ENCODE measurements at places on chromosomes 11 and 22.
A peak's percentile ranks its signal among the peaks of the same experiment; 100 is the strongest.

DNA sequence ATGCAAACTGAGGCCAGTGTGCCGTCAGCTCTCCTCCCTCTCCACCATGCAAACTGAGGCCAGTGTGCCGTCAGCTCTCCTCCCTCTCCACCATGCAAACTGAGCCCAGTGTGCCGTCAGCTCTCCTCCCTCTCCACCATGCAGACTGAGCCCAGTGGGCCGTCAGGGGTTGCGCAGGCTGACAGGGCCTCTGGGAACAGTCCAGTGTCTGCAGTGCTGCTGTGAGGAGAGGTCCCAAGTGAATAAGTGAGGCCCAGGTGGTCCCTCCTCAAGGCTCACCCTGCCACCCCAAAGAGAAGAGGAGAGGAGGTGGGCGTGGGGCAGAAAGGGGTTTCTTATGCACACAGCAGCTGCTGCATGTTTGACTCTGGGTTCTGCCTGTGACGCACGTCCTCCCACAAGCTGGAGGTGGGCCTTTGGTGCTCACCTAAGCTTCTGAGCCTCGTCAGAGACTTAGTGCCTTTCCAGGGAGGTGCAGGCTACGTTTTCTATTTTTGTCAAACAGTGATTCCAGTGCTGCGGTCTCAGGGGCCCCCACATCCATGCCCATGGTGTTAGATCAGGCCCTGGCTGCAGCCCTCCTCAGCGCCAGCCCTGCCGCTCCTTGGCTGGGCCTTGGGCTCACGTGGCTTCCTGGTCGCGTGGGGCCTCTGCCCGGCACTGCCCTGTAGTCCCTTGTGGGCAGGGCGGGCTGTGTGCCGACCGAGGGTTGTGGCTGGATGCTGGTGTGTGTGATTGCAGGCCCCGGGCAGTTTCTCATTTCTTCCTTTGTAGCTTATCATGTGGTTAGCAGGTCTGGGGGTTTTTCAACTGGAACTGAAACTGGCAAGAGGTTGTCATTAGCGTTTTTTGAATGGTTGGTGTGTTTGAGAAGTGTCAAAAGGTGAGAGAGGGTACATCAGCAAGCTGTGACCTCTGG lies 7.1 kb downstream of the TPCN2 start:
- peak; percentile 56 for DNase-seq

DNA sequence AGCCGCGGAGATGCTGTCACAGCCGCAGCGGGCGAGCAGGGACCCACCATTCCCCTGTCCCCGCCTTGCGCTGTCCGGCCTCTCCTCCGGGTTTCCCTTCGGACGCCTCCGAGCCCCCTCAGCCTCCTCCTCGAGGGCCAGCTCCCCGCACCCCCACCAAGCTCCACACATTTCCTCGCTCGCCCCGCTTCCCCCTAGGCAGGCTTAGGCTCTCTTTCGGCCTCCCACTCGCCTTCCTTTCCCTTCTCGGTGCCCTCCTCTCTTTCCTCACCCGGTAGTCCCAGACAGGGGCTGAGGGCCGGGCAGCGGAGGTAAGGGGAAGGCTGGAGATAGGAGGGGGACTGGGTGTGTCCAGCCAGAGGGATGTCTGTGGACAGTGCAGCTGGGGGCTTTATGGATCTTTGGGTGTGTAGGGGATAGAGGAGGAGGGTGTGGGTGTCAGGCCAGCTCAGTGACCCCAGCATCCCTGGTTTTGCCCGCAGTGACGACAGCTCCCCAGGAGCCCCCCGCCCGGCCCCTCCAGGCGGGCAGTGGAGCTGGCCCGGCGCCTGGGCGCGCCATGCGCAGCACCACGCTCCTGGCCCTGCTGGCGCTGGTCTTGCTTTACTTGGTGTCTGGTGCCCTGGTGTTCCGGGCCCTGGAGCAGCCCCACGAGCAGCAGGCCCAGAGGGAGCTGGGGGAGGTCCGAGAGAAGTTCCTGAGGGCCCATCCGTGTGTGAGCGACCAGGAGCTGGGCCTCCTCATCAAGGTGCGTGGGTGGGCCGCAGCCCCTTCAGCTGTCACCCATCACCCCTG lies 1.6 kb downstream of the KCNK4 start:
- DNase-seq: no peak

- DNase-seq: peak; percentile 2
Measured at GRCh38 chr11:26522912-26523610, 49.0 kb downstream of the MUC15 start.

DNA sequence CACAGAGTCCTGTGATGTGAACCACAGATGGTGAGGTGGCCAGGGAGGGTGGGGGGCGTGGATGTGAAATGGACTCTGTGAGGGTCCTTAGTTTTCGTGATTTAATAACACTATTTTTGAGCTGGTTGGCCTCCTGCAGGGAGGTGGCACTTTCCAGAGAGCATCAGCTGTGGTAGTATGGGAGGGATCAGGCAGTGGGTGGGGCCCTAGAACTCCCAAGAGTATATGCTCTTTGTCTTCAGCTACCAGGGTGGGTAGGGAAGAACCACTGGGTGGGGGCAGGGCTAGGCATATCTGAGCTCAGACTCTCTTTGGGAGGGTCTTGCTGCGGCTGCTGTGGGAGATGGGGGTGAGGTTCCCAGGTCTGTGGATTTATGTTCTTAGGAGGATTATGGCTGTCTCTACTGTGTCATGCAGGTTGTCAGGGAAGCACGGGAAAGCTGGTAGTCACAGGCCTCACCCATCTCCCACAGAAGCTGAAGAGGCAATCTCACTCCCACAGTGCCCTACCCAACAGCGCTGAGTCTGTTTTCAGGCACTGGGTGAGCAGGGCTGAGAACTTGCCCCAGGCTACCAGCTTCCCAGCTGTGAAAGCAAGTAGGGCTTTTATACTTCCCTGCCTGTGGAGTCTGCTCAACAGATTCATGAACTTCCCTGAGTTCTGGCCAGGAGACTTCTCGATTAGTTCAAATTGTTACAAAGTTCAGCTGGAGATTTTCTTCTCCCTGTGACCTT lies 47.9 kb upstream of the SNX19 start:
- DNase-seq: no peak

GRCh38 chr22:44028091-44028490 lies 4.0 kb downstream of the PARVB start:
- DNase-seq: no peak

GRCh38 chr11:86592659-86593451 lies 79.6 kb downstream of the ME3 start:
- peak; percentile 97 for DNase-seq
